GM19239 (cell line): ENCODE measurements at places on chromosomes 12 and 14.

- no peak for DNase-seq
These were observed 66.6 kb downstream of the DAAM1 start for GRCh38 chr14:59254911-59255545.

GRCh38 chr14:104473649-104474494 is 105.7 kb upstream of the C14orf180 start:
- no peak for DNase-seq

GRCh38 chr12:63929426-63929825 is 84.9 kb downstream of the SRGAP1 start:
- no peak for DNase-seq

DNA sequence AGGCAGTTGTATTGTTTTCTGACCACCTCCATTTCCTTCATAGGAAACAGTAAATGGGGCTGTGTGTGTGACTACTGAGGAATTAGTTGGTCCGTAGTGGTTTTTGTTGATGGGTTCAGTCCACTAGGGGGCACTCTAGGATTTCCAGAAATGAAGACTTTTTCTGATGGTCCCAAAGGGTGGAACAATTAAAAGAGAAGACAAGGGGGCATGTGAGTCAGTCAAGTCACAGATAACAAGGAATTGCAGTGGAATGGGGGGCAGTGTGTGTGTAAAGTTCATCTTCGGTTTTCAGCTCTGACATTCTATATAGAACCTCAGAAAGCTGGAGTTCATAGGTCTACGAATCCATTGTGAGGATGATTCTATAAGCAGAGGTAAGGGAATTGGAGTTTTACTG is 186.6 kb upstream of the OR4E1 start:
- no peak for DNase-seq

GRCh38 chr14:100614803-100615202 is 27.6 kb upstream of the BEGAIN start:
- DNase-seq, result no peak
